Activated CD4-positive, CD25-positive, alpha-beta regulatory T cell (primary cell): ENCODE measurements at places on chromosomes 6 and 20.

DNA sequence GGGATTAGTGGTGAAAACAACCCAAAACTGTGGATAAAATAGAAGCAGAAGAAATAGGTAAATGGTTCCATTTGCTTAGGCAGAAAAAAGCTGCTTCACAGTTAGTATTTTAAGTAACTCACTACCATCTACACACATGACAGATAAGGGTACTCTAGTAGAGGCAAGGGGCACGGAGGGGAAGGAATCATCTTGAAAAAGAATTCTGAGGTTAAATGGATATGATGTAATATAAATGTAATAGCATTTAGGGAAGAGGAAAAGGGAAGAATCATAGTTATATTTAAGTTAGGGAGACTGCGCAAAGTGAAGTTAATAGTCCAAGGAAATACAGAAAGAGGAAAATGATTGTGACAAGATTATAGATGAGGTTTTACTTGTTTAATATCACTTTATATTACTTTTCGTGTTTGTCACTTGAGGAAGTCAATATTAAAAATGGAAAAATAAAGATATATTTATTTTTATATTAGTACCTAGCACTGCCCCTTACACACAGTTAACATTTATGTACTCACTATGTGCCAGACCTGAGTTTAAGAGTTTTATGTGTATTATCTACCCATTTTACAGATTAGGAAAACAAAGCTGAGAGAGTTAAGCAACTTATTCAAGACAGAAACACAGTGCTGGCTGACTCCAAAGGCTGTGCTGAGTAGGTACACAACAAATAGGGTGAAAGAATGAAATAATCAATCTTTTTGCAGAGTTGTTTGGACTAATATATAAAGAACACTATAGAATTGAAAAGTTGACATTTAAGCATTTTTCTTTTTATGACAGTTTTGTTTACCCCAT is 128.1 kb downstream of the REV3L start:
- DNase-seq = no peak

DNA sequence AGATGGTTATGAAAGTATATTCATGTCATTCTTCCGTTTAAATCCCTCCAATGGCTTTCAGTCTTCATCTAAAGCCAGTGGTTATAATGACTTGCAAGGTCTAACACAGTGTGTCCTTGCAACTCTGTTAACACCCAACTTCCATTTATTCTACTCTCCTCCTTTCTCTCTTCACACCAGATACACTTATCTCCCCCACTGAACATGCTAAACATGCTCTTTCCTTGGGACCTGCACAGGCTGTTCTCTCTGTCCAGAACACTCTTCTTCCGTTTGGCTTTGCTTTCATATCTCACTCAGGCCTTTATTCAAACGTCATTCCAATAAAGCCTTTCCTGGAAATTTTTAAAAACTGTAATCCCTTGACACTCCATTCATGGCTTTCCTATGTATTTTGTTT is 91.5 kb downstream of the EPHA7 start:
- no peak for DNase-seq

DNA sequence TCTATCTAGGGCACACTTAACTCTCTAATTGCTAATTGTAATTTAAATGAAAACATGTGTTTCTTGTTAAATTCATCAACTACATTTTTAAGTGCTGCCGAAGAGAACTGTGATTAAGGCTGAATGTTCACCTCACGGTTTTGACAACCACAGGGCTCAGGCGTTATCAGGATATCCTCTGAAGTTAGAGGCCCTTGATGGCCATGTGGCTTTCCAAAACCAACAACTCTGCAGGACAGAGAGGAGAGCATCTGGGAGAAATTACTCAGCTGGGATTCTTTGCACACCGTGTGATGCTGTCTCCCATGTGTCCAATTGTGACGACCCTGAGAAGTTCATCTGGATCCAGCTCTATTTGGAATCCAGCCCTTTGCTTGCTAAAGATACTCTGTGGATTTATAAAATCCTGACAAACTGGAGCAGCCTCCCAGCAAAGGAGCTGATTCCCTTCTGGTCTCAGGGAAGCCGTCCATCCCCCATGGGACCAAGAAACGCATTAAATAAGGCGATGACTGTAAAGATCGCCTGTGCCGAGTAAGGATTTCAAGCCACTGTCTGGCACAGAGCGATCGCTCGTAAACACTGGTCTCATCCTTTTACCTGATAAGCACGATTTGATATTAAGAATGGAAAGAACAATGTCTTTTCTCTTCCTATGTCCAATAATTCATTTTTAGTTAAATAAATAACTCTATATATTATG is 401.1 kb downstream of the CD83 start:
- no peak for DNase-seq

DNA sequence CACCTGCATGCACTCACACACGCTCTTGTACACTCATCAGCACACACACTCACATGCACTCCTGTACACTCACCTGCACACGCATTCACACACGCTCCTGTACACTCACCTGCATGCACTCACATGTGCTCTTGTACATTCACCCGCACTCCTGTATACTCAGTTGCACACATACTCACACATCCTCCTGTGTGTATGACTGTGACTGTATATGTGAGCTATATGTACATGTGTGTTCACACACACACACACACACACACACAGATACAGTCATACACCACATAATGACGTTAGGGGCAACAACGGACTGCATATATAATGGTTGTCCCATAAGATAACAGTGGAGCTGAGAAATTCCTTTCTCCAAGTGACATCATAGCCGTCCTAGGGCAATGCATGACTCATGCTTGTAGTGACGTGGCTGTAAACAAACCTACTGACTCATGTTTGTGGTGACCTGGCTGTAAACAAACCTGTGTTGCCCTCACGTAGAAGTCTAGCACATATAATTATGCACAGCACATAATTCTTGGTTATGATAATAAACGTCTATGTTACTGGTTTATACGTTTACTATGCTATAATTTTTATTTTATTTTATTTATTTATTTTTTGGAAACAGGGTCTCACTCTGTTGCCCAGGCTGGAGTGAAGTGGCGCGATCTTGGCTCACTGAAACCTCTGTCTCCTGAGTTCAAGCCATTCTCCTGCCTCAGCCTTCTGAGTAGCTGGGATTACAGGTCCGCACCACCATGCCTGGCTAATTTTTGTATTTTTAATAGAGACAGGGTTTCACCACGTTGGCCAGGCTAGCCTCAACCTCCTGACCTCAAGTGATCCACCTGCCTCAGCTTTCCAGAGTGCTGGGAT is 22.8 kb upstream of the TAF4 start:
- DNase-seq = no peak

DNA sequence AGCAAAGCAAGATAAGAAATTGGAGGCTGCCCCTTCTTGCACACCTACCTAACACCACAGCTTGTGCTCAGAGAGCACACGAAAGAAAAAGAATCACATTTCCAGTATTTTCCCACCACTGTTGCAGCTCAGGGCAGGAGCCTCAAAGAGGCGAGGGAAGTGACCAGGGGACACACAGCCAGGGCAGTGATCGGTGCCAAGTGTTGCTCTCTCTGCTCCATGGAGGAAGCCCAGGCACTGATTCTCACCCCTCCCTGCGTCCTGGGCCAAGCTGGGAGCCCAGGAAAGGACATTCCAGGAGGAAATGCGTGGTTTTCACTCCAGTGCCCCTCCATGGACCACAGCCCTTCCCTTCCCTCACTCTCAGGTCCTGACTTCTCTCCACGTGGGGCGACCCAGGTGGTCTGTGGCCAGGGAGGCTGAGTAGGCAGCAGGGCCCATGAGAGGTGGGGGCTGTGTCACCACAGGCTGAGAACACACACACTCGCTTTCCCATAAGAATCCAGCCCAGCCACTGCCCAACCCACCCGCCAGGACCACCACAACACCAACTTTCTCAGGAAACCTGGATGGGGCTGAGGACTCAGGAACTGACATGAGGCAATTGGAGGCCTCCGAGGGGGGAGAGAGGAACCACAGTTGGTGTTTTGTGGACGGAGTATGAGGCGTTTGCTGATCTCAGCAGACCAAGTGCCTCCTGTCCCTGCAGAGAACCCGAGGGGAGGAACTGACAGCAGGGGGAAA is 81.7 kb upstream of the MAFB start:
- DNase-seq = no peak

GRCh38 chr20:49340161-49340966 is 62.5 kb upstream of the ZNFX1 start:
- DNase-seq = no peak

- no peak for DNase-seq
These were observed 9.1 kb downstream of the CASS4 start for GRCh38 chr20:56420940-56421688.

- DNase-seq = no peak
These were observed 3.7 kb downstream of the STX11 start for GRCh38 chr6:144153971-144154370.

DNA sequence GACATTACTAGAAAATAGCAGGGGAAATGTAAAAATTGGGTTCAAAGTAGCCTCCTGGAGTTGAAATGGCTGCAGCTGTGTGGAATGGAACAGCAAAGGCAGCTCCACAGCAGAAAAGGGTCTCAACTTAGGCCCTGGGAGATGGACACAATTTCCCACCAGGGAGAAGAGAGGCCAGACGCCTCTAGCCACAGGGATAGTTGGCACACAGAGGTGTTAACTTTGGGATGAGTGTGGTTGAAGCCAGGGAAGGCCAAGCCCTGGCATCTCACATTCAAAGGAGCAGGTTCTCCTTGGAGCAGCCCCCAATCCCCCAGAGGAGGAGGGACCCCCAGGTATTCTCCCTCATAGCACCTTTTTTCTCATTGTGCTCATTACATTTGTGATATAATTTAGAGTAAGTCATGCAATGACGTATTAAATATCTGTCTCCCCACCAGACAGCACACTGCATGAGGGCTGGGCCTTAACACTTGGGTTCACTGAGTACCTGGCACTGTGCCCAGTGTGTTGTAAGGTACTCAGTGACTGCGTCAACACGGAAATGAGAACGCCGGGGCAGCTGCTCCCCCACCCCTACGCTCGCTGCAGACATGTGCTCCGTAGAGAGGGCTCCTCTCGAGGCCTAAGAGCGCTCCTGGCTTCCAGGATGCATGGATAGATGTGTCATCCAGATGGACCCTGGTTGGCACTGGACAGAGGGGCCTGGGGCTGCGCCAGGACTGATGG is 76.0 kb upstream of the CD93 start:
- no peak for DNase-seq

- no peak for DNase-seq
These were observed 102.0 kb downstream of the MAP3K7 start for GRCh38 chr6:90484903-90485302.

- no peak for DNase-seq
These were observed 49.5 kb upstream of the PREP start for GRCh38 chr6:105452376-105452775.

GRCh38 chr20:2585811-2586210 is 49.4 kb downstream of the TMC2 start:
- DNase-seq = no peak

DNA sequence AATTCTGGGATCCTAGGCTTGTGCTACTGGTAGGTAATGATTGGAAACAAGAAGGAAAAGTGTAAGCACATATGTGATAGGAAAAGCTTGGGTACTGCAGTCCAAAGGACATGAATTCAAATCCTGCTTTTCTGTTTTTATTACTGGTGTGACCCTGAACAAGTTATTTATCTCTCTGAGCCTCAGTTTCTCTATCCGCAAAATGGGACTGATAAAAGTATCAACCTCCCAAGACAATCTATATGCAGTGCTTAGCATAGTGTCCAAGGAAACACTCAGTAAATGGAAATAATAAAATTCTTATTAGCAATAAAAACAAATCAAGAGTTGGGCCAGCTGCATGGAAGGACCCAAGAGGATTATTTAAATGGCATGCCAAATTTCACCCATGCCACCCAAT is 108.5 kb downstream of the ZMYND8 start:
- DNase-seq = no peak

DNA sequence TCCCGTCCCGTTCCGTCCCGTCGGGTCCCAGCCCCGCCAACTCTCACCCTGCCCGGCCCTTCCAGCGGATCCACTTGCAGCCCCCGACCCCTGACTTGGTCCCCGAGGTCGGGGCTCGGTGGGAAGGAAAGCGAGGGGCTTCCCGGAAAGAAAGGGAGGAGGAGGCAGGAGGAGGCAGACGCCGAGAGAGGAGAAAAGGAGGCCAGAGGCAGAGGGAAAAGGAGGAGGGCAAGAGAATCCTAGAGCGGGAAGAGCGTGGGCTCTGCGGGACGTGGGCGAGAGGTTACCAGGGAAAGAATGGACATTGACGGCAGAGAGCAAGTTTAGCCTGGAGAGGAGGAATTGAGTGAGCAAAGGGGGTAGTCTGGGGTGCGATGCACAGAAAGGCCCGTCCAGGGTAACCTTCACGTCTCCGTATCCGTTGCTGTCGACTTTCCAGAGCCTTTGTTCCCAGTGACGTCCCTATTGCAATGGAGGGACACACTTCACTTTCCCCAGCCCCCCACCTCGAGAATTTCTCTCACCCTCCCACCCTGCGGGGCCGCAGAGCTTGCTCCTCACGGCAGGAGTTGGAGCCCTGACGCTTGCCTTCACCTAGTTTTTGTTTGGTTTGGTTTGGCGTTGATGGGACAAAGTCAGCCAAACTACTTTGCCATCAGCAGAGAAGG is 477 bp upstream of the MOXD1 start:
- no peak for DNase-seq

- DNase-seq = no peak
These were observed 5.1 kb upstream of the EBF4 start for GRCh38 chr20:2687514-2687913.

GRCh38 chr20:63309261-63310071 is 16.5 kb downstream of the COL20A1 start:
- DNase-seq = no peak

DNA sequence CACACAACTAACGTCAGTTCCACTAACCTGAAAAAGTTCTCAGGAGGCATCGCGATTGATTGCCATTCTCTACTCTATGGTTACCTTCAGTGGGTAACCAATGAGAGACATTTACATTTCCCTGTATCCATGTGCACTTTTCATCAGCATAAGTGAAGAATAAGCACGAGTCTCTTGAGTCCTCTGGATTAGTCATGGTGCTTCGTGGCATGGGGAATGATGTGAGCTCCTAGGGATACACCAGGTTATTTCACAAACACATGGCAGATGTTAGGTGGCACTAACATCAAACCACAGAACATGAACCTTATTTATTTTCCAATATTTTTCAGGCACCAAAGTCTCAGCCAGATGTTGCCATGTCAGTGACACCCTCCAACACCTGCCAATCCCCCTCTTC is 64.0 kb downstream of the FYN start:
- DNase-seq = no peak

DNA sequence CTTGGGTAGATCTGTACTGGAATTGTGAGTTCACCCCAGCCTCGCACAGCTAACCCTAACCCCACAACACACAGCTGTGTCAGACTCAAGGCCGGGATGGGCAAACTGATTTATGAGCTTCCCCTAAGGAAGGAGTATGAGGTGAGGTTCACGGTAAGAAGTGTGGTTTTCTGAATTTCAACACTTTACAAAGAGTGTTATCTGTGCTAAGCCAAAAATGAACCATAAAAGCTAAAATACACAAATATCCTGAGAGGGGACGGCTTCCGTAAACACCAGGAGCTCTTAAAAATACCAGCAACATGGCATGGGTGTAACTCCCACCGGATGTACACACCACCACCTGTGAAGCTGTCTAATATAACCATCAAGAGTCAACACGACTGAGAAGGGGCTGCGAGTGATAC is 101.2 kb downstream of the ATP9A start:
- no peak for DNase-seq

- no peak for DNase-seq
These were observed 754.7 kb downstream of the DHX35 start for GRCh38 chr20:39716796-39717341.

GRCh38 chr20:18981962-18982539 is 168.5 kb downstream of the SCP2D1 start:
- DNase-seq = no peak
